T-helper 17 cell (primary cell): ENCODE measurements at places on chromosomes 11 and 22. TPM values are rescaled to one million over a fixed set of nuclear protein-coding genes. Genes with fewer than 3 reads are reported as not detected.

The PTS gene
- total RNA-seq: 66.7 TPM

The SCGB1C1 gene
- total RNA-seq: not detected

The SHANK3 gene
- 0.07 TPM for total RNA-seq

The FAR1 gene
- total RNA-seq: 44.5 TPM

The MPZL2 gene
- 0.50 TPM for total RNA-seq

The RIBC2 gene
- total RNA-seq: 2.4 TPM

The MS4A6E gene
- not detected for total RNA-seq

The THAP12 gene
- 60.8 TPM for total RNA-seq

The MMP3 gene
- not detected for total RNA-seq

The MS4A3 gene
- 0.39 TPM for total RNA-seq

The NAV2 gene
- 1.3 TPM for total RNA-seq

The STK33 gene
- total RNA-seq: 0.62 TPM

The C11orf68 gene
- total RNA-seq: 14.1 TPM

The SHISA8 gene
- 1.6 TPM for total RNA-seq

The NXPE4 gene
- total RNA-seq: not detected

The ROBO4 gene
- total RNA-seq: not detected

The OOSP3 gene
- not detected for total RNA-seq

The CRYBA4 gene
- not detected for total RNA-seq

The LMO2 gene
- 1.8 TPM for total RNA-seq

The VPREB1 gene
- not detected for total RNA-seq

The OR2AT4 gene
- total RNA-seq: not detected

The SGSM1 gene
- 0.70 TPM for total RNA-seq

The ASPHD2 gene
- 2.4 TPM for total RNA-seq

The CDC42BPG gene
- 4.0 TPM for total RNA-seq

The HSPB2 gene
- not detected for total RNA-seq

The DYNC2H1 gene
- 3.6 TPM for total RNA-seq

The MUC6 gene
- not detected for total RNA-seq

The CDPF1 gene
- 4.3 TPM for total RNA-seq

The SSTR3 gene
- total RNA-seq: 0.37 TPM

The SCGB1A1 gene
- total RNA-seq: not detected

The CHRNA10 gene
- 1.2 TPM for total RNA-seq

The GGTLC2 gene
- not detected for total RNA-seq

The BTG4 gene
- not detected for total RNA-seq

The ALDH3B1 gene
- 1.1 TPM for total RNA-seq

The KCNQ1 gene
- total RNA-seq: 18.6 TPM

The MYEOV gene
- total RNA-seq: 0.60 TPM

The P2RX3 gene
- not detected for total RNA-seq

The ISX gene
- total RNA-seq: not detected

The PLEKHB1 gene
- 26.5 TPM for total RNA-seq

The RHBDD3 gene
- 11.3 TPM for total RNA-seq

The POU2AF2 gene
- not detected for total RNA-seq

The C2CD3 gene
- total RNA-seq: 35.5 TPM

The MS4A7 gene
- 0.21 TPM for total RNA-seq

The FJX1 gene
- total RNA-seq: not detected

The GRAMD1B gene
- total RNA-seq: 25.1 TPM

The RIMBP3C gene
- total RNA-seq: 0.34 TPM

The FGF3 gene
- not detected for total RNA-seq

The MYO7A gene
- total RNA-seq: 0.57 TPM

The TIGD3 gene
- 0.45 TPM for total RNA-seq

The CRACR2B gene
- total RNA-seq: 0.47 TPM

The FREY1 gene
- total RNA-seq: 3.1 TPM

The SCUBE1 gene
- total RNA-seq: not detected
